ENCODE measurements at places on chromosomes 13 and 19. TPM values are rescaled to one million over a fixed set of nuclear protein-coding genes. Genes with fewer than 3 reads are reported as not detected.

GRCh38 chr19:2528675-2529101, 52.8 kb downstream of the GADD45B start:
- no peak for DNase-seq
- peaks cover 3% of the 10 kb centered on the region for H3K4me1 ChIP-seq
- no peak overlapping the region for H3K4me3 ChIP-seq
- H3K27ac ChIP-seq: no peak overlapping the region

GRCh38 chr13:113407103-113407530, 43.2 kb upstream of the GRTP1 start:
- H3K27me3 ChIP-seq: no peaks in the 10 kb centered on the region
- no peaks in the 10 kb centered on the region for H3K36me3 ChIP-seq
- DNase-seq: no peak
- H3K4me1 ChIP-seq: peaks cover 11% of the 10 kb centered on the region
- no peak overlapping the region for H3K4me3 ChIP-seq

DNA sequence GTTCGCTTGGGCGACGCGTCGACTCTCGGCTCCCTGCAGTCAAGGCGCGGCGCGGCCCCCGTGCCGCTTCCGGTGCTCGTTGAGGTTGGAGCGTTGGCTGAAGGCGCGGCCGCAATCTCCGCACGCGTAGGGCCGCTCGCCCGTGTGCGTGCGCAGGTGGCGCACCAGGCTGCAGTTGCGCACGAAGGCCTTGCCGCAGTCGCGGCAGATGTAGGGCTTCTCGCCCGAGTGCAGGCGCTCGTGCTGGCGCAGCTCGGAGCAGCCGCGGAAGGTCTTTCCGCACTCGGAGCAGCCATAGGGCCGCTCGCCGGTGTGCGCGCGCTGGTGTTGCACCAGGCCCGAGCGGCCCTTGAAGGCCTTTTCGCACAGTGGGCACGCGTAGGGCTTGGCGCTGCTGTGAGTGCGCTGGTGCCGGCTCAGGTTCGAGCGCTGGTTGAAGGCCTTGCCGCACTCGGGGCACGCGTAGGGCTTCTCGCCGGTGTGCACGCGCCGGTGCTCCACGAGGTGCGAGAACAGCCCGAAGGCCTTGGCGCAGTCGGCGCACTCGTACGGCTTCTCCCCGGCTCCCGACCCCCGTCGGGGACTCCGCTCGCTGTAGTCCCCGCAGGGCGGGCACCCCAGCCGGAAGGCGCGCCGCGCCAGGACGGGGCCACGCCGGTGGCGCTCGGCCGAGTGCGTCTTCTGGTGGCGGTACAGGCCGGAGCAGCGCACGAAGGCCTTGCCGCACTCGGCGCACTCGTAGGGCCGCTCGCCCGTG, 5.3 kb upstream of the ZNF497 start:
- no peak for DNase-seq
- H3K4me1 ChIP-seq: no peaks in the 10 kb centered on the region
- H3K27ac ChIP-seq: no peak overlapping the region

DNA sequence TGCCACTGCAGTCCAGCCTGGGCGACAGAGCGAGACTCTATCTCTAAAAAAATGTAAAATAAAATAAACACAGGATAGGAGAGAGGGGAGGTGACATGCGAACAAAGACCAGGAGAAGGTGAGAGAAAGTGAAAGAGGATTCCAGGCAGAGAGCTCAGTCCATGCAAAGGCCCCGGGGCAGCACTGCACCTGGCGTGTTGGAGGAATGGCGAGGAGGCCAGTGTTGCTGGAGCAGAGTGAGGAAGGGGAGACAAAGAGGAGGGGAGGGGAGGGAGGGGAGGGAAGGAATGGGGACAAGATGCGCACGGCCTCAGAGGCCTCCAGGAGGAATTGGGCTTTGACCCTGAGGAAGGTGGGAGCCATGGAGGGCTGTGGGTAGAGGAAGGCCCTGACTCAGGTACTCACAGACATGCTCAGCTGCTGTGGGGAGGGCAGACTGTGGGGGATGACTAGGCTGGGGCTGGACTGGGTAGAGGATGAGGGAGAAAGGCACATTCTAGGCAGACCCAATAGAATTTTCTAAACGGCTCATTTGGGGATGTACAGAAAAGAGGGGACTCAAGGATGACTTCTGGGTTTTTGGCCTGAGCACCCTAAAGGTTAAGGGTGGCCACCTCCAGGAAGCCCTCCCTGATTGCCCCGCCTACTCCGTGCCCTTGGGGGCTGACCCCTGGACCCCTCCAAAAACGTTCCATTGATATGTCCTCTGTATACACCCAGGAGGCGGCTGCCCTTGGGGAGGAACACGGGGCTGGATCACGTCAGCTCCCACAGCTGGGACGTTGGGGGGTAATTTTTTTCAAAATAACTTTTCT, 43.9 kb downstream of the PTPRS start:
- no peaks in the 10 kb centered on the region for H3K27me3 ChIP-seq
- peaks cover 4% of the 10 kb centered on the region for H3K4me1 ChIP-seq
- H3K27ac ChIP-seq: no peak overlapping the region
- no peak overlapping the region for H3K4me3 ChIP-seq

DNA sequence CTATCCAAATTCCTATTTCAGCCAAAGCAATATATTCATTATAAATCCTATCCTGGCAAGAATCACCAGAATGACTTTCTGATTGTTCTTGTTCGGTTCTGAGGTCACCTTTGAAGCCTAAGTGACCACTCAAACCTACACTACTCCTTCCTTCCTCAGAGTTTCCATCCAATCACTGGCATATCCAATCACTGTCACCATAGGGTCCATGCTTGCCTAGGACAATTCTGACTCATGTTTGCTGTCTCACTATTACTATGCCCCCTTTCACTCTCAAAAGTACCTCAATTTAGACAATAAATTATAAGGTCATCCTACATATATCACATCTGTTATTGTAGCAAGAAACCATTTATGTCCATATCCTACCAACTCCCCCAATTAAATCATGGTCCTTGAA, 58.9 kb downstream of the UBL3 start:
- H3K27me3 ChIP-seq: no peaks in the 10 kb centered on the region
- H3K4me1 ChIP-seq: no peaks in the 10 kb centered on the region
- H3K27ac ChIP-seq: no peak overlapping the region
- H3K4me3 ChIP-seq: no peak overlapping the region
- H3K36me3 ChIP-seq: no peaks in the 10 kb centered on the region
- DNase-seq: no peak

DNA sequence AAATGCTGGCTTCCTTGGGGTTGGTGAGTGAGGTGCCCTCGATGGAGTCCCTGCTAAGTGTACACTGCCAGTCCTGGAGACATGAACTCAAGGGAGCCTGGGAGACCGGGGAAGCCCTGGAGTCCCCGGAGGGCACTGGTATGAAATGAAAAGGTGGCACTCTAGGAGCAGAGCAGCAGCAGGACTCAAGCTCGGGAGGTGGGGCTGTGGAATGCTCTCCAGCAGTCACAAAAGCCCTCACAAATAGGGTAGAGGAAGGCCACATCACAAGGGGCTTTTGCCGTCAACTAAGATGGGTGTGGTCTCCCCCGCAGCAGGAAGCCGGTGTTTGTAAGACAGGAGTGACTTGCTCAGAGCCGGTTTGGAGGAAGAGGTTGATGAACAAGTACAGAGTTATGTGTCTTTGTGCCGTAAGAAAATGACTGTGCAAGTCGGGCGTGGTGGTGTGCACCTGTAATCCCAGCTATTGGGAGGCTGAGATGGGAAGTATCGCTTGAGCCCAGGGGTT, 19.3 kb downstream of the CCNE1 start:
- no peaks in the 10 kb centered on the region for H3K36me3 ChIP-seq
- H3K4me1 ChIP-seq: no peaks in the 10 kb centered on the region
- H3K27me3 ChIP-seq: peaks cover 3% of the 10 kb centered on the region
- no peak overlapping the region for H3K4me3 ChIP-seq
- no peak overlapping the region for H3K27ac ChIP-seq
- DNase-seq: no peak

GRCh38 chr13:113361406-113361805, 2.5 kb downstream of the GRTP1 start:
- H3K27me3 ChIP-seq: no peaks in the 10 kb centered on the region
- no peak overlapping the region for H3K27ac ChIP-seq
- no peaks in the 10 kb centered on the region for H3K4me1 ChIP-seq
- no peaks in the 10 kb centered on the region for H3K36me3 ChIP-seq
- no peak overlapping the region for H3K4me3 ChIP-seq

- H3K27me3 ChIP-seq: no peaks in the 10 kb centered on the region
- no peak for DNase-seq
- H3K36me3 ChIP-seq: no peaks in the 10 kb centered on the region
- no peak overlapping the region for H3K4me3 ChIP-seq
- H3K4me1 ChIP-seq: no peaks in the 10 kb centered on the region
Measured at GRCh38 chr19:29086182-29086581, 126.8 kb downstream of the UQCRFS1 start.

- H3K27me3 ChIP-seq: no peaks in the 10 kb centered on the region
- no peak overlapping the region for H3K4me3 ChIP-seq
- H3K36me3 ChIP-seq: peaks cover under 1% of the 10 kb centered on the region
- peaks cover 46% of the 10 kb centered on the region for H3K4me1 ChIP-seq
Measured at GRCh38 chr19:1263188-1263587, 5.9 kb upstream of the CIRBP start.

- no peak overlapping the region for H3K4me3 ChIP-seq
- peaks cover 26% of the 10 kb centered on the region for H3K36me3 ChIP-seq
- H3K4me1 ChIP-seq: peaks cover 43% of the 10 kb centered on the region
- peak overlapping the region; percentile 74 for H3K27ac ChIP-seq
- no peaks in the 10 kb centered on the region for H3K27me3 ChIP-seq
- DNase-seq: peak; percentile 51
Measured at GRCh38 chr13:106561551-106562170, 6.3 kb downstream of the ARGLU1 start.

DNA sequence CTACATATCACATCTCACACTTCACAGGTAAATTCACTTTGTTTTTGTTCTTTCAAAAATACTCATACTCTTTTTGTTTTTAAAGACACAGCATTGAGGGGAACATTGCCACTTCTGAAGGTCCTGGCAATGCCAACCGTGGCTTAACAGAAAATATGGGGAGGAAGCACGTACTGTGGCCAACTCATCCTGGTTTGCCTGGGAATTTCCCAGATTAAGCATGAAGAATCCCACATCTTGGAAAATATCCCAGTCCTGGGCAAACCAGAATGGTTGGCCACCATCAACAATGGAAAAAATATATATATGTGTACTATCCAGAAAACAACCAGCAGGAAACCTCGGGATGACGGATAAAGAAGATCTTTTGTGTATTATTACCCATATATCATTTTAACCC, 1032.2 kb upstream of the SLC10A2 start:
- H3K36me3 ChIP-seq: no peaks in the 10 kb centered on the region
- DNase-seq: no peak
- H3K4me1 ChIP-seq: no peaks in the 10 kb centered on the region
- no peak overlapping the region for H3K4me3 ChIP-seq

DNA sequence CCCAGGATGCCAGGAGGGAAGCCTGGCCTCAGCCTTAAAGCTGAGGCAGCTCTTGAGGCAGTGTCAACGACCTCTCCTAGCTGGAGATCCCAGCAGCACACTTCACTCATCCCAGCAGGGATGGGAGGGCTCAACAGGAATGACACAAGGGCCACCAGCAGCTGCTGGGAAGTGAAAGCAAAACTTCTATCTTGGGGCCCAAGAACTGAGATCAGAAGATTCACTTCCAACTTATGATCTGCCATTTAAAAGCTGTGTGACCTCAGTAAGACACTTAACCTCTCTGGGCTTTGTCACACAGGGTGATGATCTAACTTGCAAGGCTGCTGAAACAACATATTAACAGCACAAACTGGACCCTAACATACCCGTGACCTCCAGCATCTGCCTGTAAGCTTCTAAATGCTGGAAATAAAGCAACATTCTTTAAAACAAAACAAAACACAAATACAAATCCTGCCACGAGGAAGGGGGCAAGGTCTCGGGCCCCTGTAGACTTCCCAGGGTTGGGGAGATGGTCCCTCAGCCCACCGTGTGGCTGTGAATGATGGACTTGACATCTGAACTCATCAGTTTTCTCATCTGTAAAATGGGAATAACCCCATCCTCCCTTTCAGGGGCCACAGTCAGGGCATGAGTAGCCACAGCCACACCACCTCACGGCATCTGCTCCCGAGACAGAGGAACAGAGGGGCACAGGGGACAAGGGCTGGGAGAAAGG, 22.7 kb downstream of the ELL start:
- no peak overlapping the region for H3K4me3 ChIP-seq
- DNase-seq: no peak
- no peaks in the 10 kb centered on the region for H3K27me3 ChIP-seq
- no peak overlapping the region for H3K27ac ChIP-seq

GRCh38 chr19:46620716-46621115, 4.2 kb downstream of the PTGIR start:
- H3K36me3 ChIP-seq: no peaks in the 10 kb centered on the region
- H3K4me1 ChIP-seq: peaks cover 15% of the 10 kb centered on the region
- peak; percentile 70 for DNase-seq

GRCh38 chr13:33271759-33272158, 13.8 kb downstream of the STARD13 start:
- DNase-seq: no peak
- H3K27me3 ChIP-seq: no peaks in the 10 kb centered on the region
- no peak overlapping the region for H3K4me3 ChIP-seq
- H3K27ac ChIP-seq: no peak overlapping the region
- no peaks in the 10 kb centered on the region for H3K36me3 ChIP-seq
- H3K4me1 ChIP-seq: peaks cover 26% of the 10 kb centered on the region

DNA sequence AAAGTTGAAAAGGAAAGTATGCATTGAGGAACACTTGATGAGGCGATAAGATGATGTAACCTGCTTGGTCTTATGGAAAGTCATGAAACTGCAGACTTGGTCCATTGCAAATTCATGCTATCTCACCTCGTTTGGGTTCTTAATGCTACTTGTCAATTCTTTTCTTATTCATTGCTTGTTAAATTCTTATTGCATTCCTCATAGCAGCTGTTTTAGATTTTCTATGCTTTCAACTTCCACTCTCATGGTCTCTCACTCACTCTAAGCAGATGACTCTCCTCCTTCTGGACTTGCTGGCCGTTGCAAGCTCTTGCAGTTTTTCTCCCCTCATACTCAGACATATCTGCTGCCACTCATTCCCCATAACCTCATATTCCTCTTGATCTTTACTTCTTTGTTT, 67.8 kb upstream of the CSNK1A1L start:
- H3K4me1 ChIP-seq: peaks cover 9% of the 10 kb centered on the region
- no peaks in the 10 kb centered on the region for H3K27me3 ChIP-seq
- no peak overlapping the region for H3K4me3 ChIP-seq
- H3K36me3 ChIP-seq: no peaks in the 10 kb centered on the region
- peak; percentile 39 for DNase-seq

- H3K36me3 ChIP-seq: no peaks in the 10 kb centered on the region
- DNase-seq: no peak
- H3K4me1 ChIP-seq: no peaks in the 10 kb centered on the region
- peaks cover 100% of the 10 kb centered on the region for H3K27me3 ChIP-seq
- H3K27ac ChIP-seq: no peak overlapping the region
Measured at GRCh38 chr13:27967203-27967735, 1.8 kb downstream of the CDX2 start.

ZNF112 gene
- 5.8 TPM for total RNA-seq

MAST1 gene
- 7.9 TPM for total RNA-seq

IL12RB1 gene
- total RNA-seq: not detected

HIPK4 gene
- total RNA-seq: 0.18 TPM

PSG7 gene
- total RNA-seq: not detected

LAIR1 gene
- total RNA-seq: not detected

NBEA gene
- total RNA-seq: 13.2 TPM

GRIK5 gene
- 9.1 TPM for total RNA-seq

GNG14 gene
- not detected for total RNA-seq

MATK gene
- total RNA-seq: 4.9 TPM
